ENCODE measurements at places on chromosomes 13 and 19.

DNA sequence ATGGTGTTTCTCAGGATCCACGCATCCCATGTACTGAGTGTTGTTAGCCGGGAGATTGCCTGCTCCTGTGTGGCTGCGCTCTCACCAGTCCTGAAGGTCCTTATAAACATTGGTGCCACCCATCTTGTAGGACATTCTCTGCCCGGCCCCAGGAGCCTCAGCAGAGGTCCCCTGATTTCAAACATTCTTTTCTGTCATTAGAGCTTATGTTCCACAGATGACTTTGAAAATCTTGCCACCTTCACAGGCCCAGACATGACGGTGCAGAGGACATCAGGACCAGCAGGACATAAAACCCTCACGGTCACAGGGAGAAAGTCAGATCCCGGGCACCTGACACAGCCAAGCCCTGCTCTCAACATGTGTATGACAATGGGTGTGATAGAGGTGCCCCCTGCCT, 33.2 kb upstream of the PEPD start:
- no peak for DNase-seq

DNA sequence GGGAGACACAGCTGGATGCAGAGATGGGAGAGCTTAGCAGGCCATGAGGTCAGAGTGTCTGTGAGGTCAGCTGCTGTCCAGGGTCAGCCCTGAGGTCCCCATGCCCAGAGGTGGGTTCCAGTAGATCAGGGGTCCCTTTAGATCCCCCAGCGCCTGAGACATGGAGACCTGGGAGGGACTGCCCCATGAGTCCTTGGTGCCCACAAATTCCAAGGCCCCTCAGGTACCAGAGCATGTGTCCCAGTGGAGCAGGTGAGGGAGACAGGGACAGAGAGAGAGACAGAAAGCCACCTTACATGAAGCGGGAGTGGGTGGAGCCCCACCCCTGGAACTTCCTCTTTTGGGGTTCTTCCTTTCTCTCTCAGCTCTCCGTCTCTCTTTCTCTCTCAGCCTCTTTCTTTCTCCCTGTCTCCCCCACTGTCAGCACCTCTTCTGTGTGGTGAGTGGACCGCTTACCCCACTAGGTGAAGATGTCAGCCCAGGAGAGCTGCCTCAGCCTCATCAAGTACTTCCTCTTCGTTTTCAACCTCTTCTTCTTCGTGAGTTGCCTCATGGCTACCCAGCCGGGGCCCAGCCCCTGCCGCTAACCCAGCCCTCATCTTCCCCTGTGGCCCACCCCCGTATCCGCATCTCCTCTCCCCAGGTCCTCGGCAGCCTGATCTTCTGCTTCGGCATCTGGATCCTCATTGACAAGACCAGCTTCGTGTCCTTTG, at the start of gene CD37:
Gene CD37 (plus strand): TSS at position 336 of the 713 bp plus-strand sequence. CDS start 135 bp downstream, at position 471.
- DNase-seq: peak; percentile 84

DNA sequence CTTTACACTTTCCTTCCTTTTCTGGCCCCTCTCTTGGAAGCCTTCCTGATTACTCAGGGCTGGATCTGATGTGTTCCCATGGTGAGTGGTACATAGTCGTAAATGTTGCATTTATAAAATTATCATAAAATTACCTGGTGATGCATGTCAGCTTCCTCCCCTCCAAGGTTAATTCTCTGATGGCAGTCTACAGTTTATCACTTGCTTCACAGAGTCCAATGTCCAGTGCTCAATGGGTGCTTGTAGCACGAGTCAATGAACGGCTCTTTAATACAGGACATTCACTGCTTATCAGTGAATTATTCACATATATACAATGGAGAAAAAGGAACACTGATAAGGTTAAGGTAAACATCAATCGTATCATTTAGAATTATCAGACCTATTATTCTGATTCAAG, 27.0 kb upstream of the OXGR1 start:
- no peak for DNase-seq

- DNase-seq: no peak
Measured at GRCh38 chr13:98436233-98436910, 140.5 kb downstream of the STK24 start.

DNA sequence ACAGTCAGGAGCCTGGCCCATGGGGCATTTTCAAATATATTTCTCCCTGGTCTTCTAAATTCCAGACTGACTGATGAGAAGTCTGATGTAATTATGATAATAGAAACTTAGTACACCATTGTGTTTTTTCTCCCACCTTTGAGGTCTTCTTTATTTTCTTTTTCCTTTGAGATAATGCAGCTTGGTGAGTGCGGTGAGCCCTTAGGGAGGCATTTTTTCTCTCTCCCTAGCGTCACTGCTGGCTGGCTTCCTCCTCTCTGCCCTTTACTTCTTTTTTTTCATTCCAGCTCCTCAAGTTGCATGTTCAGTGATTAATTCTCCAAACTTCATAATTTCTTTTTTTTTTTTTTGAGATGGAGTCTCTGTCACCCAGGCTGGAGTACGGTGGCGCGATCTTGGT, 12.8 kb upstream of the CDC42EP5 start:
- no peak for DNase-seq

DNA sequence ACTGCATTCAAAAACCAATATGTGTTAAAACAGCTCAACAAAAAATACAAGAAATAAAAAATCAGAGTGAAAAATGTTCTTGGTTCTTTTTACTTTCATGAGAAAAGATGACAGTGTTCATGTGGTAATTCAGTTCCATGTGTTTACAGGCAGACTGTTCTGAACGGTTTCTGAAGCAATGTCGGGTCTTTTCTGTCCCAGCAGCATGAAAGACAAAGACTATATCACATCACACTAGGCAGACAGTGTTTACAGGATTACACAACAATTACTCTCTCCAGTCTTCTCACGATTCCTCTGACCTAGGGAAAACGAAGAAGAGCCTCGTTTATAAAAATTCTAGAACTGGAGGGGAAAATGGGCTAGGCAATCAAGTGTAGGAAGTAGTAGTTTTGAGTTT, 83.4 kb downstream of the UBL3 start:
- no peak for DNase-seq

GRCh38 chr19:5293612-5294378, 46.8 kb downstream of the PTPRS start:
- DNase-seq: no peak

DNA sequence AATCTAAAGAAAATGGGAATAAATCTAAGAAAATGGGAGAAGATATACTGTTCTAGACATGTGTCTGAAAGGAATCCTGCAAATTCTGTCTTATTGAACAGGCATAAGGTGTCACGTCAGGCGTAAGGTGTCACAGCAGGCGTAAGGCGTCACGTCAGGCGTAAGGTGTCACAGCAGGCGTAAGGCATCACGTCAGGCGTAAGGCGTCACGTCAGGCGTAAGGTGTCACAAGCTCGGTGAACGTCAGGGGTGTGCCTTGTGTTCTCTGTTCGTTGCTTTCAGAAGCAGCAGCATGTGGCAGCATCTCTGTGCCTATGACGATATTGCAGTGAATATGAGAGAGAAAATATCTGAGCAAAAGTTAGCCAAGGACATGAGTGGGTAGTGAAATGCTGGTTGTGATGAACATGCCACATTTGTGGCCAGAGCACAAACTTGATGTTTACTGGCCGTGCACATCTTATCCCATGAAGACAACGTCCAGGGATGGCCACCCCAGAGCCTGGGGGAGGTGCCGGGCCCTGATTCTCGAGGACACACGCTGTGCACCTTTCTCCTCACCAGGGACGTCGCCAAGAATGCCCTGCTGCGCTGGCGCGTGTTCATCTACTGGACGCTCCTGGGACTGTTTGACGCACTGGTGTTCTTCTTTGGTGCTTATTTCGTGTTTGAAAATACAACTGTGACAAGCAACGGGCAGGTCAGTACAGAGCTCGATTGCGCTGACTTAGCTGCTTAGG, 107.0 kb upstream of the MCF2L start:
- no peak for DNase-seq

- peak; percentile 73 for DNase-seq
Measured at GRCh38 chr19:45164577-45165335, 4.0 kb upstream of the NKPD1 start.

DNA sequence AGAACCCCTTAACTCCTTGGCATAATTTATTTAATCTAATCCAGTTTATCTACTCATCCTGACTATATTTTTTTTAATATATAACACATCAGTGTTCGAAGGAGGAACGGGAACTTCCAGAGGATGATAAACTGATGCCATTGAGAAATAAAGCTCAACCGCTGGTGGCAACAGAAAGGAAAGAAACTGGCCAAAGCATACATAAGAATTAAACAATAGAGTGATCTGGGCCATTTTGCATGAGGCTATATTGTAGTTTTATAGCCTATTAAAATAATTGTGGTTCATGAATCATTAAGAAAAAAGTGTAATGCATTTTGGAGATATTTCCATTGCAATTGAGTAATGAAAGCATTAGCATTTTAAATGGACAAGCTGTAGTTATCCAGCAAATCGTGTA, 94.2 kb downstream of the FRY start:
- peak; percentile 35 for DNase-seq

- no peak for DNase-seq
Measured at GRCh38 chr19:55275851-55276719, 3.8 kb downstream of the HSPBP1 start.

- peak; percentile 97 for DNase-seq
Measured at GRCh38 chr19:16078759-16079707, 2.7 kb downstream of the TPM4 start.

- no peak for DNase-seq
Measured at GRCh38 chr19:55613396-55613795, 7.9 kb downstream of the ZNF865 start.

GRCh38 chr13:36432106-36432544, at the start of gene CCNA1:
Gene CCNA1, plus strand, starts transcription at chr13:36432495. Its CDS starts 562 bp downstream, at chr13:36433057.
- peak; percentile 63 for DNase-seq

DNA sequence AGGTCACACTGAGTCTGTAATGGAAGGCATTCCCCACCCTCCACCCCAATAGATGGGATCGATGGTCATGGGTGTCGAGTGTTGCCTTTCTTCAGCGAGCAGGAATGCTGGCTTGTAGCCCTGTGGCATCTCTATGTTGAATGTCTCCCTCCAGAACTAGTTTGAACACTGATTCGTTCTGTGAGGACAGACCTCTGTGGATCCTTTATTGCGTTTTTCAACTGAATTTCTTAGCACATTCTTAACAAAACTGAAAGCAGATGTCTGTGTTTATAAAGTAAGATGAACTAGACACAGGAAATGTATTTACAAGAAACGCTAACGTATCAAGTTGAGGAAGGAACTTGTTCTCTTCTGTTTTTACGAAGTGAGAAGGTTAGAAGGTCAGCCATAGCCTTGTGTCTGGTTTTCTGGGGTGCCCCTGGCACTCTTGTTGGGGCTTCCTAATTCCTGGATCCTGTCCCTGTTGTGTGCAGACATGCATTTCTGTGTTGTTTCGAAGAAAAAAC, 36.8 kb upstream of the TM9SF2 start:
- DNase-seq: no peak

DNA sequence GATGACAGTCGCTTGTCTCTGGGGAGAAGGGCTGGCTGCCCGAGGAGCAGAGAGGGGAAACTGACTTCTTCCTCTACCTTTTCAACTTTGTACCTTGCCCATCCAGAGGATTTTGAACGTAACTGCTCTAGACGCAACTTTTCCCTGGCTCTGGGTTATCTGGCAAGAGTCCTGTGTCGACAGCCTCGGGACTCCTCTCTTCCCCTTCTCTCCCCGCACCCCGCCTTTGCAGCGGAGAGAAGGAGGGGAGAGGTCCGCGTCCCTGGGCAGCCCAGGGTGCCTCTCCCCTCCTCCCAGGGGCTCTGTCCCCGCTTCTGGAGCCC, 574 bp downstream of the SH3GL1 start:
- DNase-seq: peak; percentile 56

DNA sequence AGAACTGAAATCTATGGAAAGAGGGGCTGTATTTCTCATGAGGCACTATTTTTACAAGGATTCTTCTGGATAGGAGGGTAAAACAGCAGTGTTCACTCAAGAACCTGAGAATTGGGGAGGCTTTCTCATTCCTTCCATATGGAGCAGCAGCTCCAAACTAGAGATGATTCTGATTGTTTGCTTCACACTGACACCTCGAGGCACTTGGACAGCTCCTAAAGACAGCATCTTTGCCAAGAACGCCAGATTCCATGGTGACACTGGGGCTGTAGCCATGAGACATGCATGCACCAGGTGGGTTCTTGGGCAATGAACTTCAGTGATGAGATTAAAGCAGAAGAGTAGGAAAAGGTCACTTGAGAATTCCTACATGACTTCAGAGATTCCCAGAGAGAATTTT, 361.5 kb upstream of the HTR2A start:
- no peak for DNase-seq

GRCh38 chr19:1318678-1319471, 33.2 kb downstream of the EFNA2 start:
- no peak for DNase-seq

- DNase-seq: peak; percentile 28
Measured at GRCh38 chr13:32731576-32731975, 145.3 kb downstream of the PDS5B start.

DNA sequence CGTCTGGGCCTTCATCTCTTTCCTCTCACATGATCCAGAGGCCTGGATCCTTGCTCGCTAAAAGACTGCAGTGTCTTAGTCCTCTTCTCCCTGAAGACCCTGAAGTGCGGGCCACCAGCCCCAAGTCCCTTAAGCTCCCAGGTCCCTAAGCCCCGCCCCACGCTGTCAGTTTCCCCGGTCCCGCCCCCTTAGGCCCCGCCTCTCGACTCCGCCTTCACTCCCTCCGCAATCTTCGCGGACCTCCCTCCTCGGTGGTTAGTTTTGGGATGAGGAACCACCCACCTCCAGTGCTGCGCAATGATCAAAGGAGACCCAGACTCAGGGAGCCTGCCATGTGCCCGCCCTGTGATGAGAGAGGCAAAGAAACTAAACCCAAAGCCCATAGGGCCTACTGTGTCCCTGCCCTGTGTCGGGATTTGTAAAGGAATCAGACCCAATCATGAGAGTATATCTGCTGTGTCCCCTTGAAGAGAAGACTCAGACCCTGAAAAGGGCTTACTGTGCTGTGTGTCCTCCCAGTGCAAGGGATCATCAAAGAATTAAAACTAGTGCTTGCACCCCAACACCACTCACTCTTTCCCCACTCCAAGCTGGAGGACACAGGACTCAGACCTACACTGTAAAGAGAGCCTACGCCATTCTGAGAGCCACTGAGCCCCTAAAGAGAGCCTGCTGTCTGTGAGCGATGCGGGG, 3.0 kb upstream of the COX6B1 start:
- DNase-seq: peak; percentile 94

DNA sequence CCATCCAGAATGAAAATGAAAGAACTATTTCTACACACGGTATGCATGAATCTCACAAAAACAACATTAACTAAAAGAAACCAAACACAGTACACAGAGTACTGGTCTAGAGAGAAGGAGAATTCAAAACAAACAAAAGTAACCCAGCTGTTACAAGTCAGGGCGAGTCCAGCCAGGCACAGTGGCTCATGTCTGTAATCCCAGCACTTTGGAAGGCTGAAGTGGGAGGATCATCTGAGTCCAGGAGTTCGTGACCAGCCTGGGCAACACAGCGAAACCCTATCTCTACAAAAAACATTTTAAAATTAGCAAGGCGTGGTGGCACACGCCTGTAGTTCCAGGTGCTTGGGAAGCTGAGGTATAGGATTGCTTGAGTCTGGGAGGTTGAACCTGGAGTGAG, 1.7 kb upstream of the PSMC4 start:
- DNase-seq: peak; percentile 16

- no peak for DNase-seq
Measured at GRCh38 chr13:83496501-83496900, 385.8 kb downstream of the SLITRK1 start.

GRCh38 chr19:40315812-40316470, 30.8 kb upstream of the AKT2 start:
- DNase-seq: no peak
